ENCODE measurements at places on chromosomes 6 and 20. TPM values are rescaled to one million over a fixed set of nuclear protein-coding genes. Genes with fewer than 3 reads are reported as not detected.
A peak's percentile ranks its signal among the peaks of the same experiment; 100 is the strongest.

Gene NRN1
- total RNA-seq: 4.1 TPM

Gene SLC16A10
- 97.0 TPM for total RNA-seq

Gene NKX2-2
- total RNA-seq: not detected

Gene IMPG1
- not detected for total RNA-seq

Gene RALGAPB
- total RNA-seq: 33.4 TPM

Gene FGD2
- 117 TPM for total RNA-seq

Gene CRISP2
- total RNA-seq: not detected

Gene HSF2
- 15.4 TPM for total RNA-seq

Gene MRAP2
- 6.3 TPM for total RNA-seq

Gene INSM1
- 0.10 TPM for total RNA-seq

Gene SYCP2
- total RNA-seq: 1.3 TPM

Gene DDAH2
- total RNA-seq: 46.0 TPM

Gene OR2H1
- total RNA-seq: not detected

Gene COL10A1
- total RNA-seq: not detected

Gene LY6G5B
- total RNA-seq: 5.5 TPM

DNA sequence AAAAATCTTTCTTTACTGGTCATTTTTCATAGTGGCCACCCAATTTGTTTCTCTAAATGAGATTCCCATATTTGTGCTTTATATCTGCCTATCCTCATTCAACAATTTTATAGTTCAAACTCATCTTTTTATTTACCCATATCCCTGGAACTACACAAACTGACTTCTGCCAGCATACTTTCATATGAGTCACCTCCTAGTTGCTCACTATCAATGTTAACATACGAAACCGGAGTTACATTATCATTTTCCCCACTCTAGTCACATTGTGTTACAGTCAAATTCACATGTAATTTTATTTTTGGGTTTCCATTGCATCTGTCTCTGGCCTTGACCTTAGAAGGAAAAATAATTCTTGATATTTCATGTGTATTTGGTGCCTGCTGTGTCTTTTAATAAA, 499.4 kb downstream of the MAFB start:
- no peak overlapping the region for H3K27ac ChIP-seq
- no peaks in the 10 kb centered on the region for H3K36me3 ChIP-seq
- no peaks in the 10 kb centered on the region for H3K27me3 ChIP-seq
- no peak for DNase-seq
- no peaks in the 10 kb centered on the region for H3K4me1 ChIP-seq

DNA sequence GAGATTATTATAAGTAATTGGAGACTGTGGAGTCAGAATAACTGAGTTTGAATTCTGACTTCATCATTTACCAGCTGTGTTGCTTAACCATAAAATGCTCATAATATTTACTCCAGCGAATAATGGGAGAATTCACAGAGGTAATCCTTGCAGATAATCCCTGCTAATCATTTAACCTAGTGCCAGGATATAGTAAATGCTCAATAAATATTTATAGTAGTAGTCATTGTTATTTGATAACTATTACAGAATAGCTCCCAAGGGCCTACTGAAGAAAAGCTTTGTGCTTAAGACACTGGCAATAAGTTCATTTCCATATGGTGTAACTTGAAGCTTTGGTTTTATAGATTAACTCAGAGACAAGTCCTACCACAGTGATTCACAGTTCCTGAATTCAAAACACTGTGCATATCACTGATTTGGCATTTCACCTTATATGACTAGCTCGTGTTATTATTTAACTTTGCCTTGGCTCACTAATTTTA, 208.8 kb upstream of the PLCB4 start:
- no peaks in the 10 kb centered on the region for H3K27me3 ChIP-seq
- H3K36me3 ChIP-seq: no peaks in the 10 kb centered on the region
- no peak for DNase-seq
- no peaks in the 10 kb centered on the region for H3K4me1 ChIP-seq

GRCh38 chr20:34309691-34310090, 6.5 kb upstream of the AHCY start:
- no peak for DNase-seq
- H3K4me1 ChIP-seq: peaks cover 13% of the 10 kb centered on the region
- H3K4me3 ChIP-seq: no peak overlapping the region
- H3K36me3 ChIP-seq: no peaks in the 10 kb centered on the region
- no peaks in the 10 kb centered on the region for H3K27me3 ChIP-seq

- peak overlapping the region; percentile 6 for H3K27ac ChIP-seq
- H3K36me3 ChIP-seq: peaks cover 8% of the 10 kb centered on the region
- H3K27me3 ChIP-seq: no peaks in the 10 kb centered on the region
- peaks cover 8% of the 10 kb centered on the region for H3K4me1 ChIP-seq
- no peak overlapping the region for H3K4me3 ChIP-seq
These were observed 26.5 kb downstream of the GLO1 start for GRCh38 chr6:38676236-38676973.

GRCh38 chr6:33716890-33717632, 5.6 kb upstream of the UQCC2 start:
- DNase-seq: no peak
- peaks cover under 1% of the 10 kb centered on the region for H3K4me1 ChIP-seq
- no peak overlapping the region for H3K4me3 ChIP-seq

- peak overlapping the region; percentile 83 for H3K4me3 ChIP-seq
- peaks cover 31% of the 10 kb centered on the region for H3K4me1 ChIP-seq
- no peaks in the 10 kb centered on the region for H3K36me3 ChIP-seq
- H3K27me3 ChIP-seq: no peaks in the 10 kb centered on the region
- no peak for DNase-seq
These were observed 1.7 kb upstream of the DSTN start for GRCh38 chr20:17568045-17568788.

DNA sequence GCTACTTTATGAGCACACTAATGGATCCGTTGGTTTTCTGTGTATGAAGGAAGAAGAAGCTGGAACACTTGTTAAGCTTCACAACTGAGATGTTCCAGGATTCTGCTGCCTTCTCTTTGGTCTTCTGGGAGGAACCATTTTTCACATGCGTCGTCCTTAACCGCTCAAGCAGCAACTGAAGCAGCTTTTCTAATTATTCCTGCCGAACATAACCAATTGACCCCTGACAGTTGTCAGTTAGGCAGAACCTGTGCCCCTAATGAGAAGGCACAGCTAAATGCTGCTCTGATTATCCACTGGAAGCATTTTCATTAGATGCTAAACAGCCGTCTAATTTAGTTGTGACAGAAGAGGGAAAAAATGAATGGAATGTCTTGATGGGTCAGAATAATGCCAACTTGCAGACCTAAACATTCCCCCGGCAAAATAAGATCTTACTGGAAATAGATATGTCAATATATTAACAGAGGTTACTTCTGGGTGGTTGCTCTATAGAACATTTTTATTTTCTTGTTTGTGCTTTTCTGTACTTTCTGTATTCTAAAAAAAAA, 85.0 kb upstream of the SMLR1 start:
- H3K36me3 ChIP-seq: no peaks in the 10 kb centered on the region
- no peak overlapping the region for H3K4me3 ChIP-seq
- no peak overlapping the region for H3K27ac ChIP-seq
- no peak for DNase-seq
- no peaks in the 10 kb centered on the region for H3K4me1 ChIP-seq

GRCh38 chr6:4367643-4368042, 232.3 kb upstream of the ECI2 start:
- no peaks in the 10 kb centered on the region for H3K27me3 ChIP-seq
- H3K4me3 ChIP-seq: no peak overlapping the region
- DNase-seq: no peak

GRCh38 chr6:125773387-125774341, 17.1 kb upstream of the NCOA7 start:
- H3K4me3 ChIP-seq: no peak overlapping the region
- no peaks in the 10 kb centered on the region for H3K36me3 ChIP-seq
- no peak for DNase-seq
- H3K27ac ChIP-seq: no peak overlapping the region
- H3K4me1 ChIP-seq: no peaks in the 10 kb centered on the region

DNA sequence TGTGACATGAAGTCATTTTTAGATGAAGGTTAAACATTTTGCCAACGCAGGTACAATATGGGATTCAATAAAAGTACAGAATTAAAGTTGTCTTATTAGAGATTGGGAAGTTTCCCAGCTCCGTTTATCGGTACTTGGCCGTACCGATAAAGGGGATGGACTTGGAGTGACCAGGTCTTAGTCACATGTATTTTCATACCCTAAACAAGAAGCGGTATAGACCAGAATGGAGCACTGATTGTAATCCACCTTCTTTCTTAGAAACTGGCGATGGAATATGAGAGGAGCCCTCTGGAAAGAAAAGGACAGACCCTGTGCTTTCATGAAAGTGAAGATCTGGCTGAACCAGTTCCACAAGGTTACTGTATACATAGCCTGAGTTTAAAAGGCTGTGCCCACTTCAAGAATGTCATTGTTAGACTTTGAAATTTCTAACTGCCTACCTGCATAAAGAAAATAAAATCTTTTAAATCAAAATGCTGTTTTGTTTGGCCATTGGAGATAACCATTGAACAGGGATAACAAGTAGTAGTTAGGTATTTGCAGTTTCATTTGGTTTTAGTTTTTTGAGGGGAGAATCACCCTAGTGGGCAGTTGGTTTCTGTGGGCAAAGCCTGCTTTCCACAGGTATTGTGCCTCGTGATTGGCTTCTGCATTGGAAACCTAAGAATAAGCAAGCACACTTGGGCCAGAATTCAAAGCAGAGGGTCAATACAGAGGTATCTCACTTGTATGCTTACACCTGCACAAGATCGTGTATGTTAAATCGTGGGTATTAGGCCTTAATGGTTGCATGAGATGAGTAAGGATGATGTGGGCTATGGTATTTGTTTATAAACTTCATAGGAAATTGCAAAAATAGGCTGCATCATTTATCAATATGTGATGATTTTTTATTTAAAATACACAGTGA, 11.2 kb upstream of the ZNFX1 start:
- no peak overlapping the region for H3K4me3 ChIP-seq
- no peaks in the 10 kb centered on the region for H3K36me3 ChIP-seq
- no peak for DNase-seq
- H3K27ac ChIP-seq: no peak overlapping the region
- no peaks in the 10 kb centered on the region for H3K27me3 ChIP-seq

DNA sequence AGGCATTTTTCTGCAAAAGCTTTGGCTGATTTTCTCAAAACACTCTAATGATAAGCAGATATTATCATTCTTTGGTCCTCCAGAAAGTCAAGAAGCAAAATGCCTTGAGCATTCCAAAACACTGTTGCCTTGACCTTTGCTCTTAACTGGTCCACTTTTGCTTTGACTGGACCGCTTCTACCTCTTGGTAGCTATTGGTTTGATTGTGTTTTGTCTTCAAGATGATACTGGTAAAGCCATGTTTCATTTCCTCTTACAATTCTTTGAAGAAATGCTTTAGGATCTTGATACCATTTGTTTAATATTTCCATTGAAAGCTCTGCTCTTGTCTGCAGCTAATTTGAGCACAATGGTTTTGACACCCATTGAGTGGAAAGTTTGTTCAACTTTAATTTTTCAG, 35.6 kb upstream of the SDHAF4 start:
- H3K4me1 ChIP-seq: no peaks in the 10 kb centered on the region
- no peak overlapping the region for H3K27ac ChIP-seq
- H3K4me3 ChIP-seq: no peak overlapping the region
- H3K36me3 ChIP-seq: no peaks in the 10 kb centered on the region

GRCh38 chr6:54286141-54286540, 22.1 kb upstream of the TINAG start:
- H3K27ac ChIP-seq: no peak overlapping the region
- DNase-seq: no peak
- no peak overlapping the region for H3K4me3 ChIP-seq
- no peaks in the 10 kb centered on the region for H3K4me1 ChIP-seq
- no peaks in the 10 kb centered on the region for H3K27me3 ChIP-seq

- H3K36me3 ChIP-seq: no peaks in the 10 kb centered on the region
- DNase-seq: no peak
- no peaks in the 10 kb centered on the region for H3K4me1 ChIP-seq
- H3K4me3 ChIP-seq: no peak overlapping the region
- H3K27me3 ChIP-seq: no peaks in the 10 kb centered on the region
- H3K27ac ChIP-seq: no peak overlapping the region
These were observed 218.0 kb downstream of the THBS2 start for GRCh38 chr6:169035385-169036240.

GRCh38 chr6:125886021-125886420, 70.5 kb upstream of the HINT3 start:
- no peak overlapping the region for H3K27ac ChIP-seq
- peaks cover 5% of the 10 kb centered on the region for H3K4me1 ChIP-seq
- H3K27me3 ChIP-seq: no peaks in the 10 kb centered on the region

DNA sequence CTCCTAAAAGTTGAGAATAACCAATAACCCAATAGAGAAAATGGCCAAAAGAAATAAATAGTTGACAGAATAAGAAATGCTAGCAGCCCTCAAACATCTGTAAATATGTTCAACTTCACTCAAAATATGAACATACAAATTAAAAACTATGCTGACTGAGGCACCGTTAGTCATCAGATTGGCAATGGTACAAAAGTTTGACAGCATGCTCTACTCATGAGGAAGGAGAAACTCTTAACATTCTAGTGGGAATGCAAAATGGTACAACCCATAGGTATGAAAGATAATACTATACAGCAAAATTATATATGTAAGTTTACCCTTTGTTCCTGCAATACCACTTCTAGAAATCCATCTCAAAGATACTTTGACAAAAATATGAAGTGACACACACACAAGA, 1.6 kb upstream of the ZSCAN12 start:
- H3K4me3 ChIP-seq: no peak overlapping the region
- no peaks in the 10 kb centered on the region for H3K36me3 ChIP-seq
- H3K27ac ChIP-seq: no peak overlapping the region

- H3K36me3 ChIP-seq: no peaks in the 10 kb centered on the region
- no peaks in the 10 kb centered on the region for H3K27me3 ChIP-seq
- H3K4me1 ChIP-seq: no peaks in the 10 kb centered on the region
- peak; percentile 25 for DNase-seq
- H3K27ac ChIP-seq: no peak overlapping the region
- H3K4me3 ChIP-seq: peak overlapping the region; percentile 56
These were observed 5.7 kb upstream of the DDX43 start for GRCh38 chr6:73388800-73389512.

- no peak overlapping the region for H3K27ac ChIP-seq
- no peaks in the 10 kb centered on the region for H3K27me3 ChIP-seq
- no peaks in the 10 kb centered on the region for H3K36me3 ChIP-seq
- H3K4me3 ChIP-seq: no peak overlapping the region
- no peaks in the 10 kb centered on the region for H3K4me1 ChIP-seq
- DNase-seq: no peak
These were observed 11.9 kb upstream of the MAS1L start for GRCh38 chr6:29499704-29500103.

DNA sequence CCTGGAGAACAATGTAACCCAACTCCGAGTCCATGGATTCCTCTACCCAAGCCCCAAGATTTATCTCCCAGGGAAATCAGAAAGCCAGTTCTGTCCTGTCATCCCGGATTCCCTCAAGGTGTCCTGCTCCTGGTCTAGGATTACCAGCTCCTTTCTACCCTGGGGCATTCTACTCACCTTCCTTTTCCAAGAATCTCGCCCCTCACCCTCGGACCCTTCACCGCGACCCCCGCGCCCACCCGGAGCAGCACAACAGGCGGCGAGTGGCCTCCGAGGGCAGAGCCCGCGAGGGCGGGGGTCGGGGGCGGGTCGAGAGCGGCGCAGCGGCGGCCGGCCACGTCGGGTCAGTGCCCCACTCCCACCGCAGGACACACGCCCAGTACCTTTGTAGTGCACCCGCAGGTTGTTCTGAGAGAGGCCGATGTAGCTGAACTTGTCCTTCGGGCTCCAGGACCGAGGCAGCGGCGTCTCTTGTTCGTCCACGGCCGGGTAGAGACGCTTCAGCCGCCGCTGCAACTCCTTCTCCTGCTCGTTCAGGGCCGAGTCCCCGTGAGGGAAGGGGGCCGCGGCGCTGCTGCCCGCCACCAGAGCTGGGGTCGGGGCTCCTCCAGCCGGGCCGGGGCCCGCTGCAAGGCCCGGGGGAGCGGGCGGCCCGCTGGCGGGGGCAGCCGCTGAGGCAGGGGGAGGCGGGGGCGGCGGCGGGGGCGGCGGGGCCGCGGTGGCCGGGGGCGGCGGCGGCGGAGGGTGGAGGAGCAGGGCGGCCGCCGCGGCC, 897 bp downstream of the RANBP9 start:
- no peaks in the 10 kb centered on the region for H3K36me3 ChIP-seq
- DNase-seq: peak; percentile 55
- peak overlapping the region; percentile 80 for H3K27ac ChIP-seq

Measured in adrenal gland (tissue), 19 donors.